ENCODE measurements at places on chromosomes 16 and 17.

DNA sequence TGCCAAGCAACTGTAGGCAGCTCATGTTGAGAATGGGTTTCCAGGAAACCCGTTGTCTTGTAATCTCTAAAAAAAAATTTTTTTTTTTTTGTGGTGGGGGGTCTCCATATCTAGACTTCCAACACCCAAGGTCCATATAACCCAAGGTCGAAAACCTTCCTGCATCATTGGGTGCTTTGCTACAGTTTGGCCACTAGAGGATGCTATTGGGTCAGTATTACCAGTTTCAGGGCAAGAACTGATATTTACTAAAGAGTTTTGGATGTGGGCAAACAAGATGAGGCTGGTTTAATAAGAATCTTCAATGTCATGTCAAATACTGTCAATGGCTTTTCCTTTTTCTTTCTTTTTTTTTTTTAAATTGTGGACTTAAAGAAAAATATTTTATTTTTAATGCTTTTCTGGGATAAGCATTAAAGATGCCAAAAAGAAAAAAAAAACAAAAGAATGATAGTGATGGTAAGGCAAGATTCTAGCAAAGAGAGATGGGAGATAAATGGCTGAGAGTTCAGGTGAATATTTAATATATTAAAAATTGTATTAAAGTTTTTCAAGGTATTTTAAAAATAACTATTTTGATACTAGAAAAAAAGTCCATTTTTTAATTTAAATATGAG is 62.2 kb downstream of the DHRS7C start:
- DNase-seq: no peak

- DNase-seq: no peak
Measured at GRCh38 chr16:69839240-69839688, 77.1 kb downstream of the WWP2 start.

DNA sequence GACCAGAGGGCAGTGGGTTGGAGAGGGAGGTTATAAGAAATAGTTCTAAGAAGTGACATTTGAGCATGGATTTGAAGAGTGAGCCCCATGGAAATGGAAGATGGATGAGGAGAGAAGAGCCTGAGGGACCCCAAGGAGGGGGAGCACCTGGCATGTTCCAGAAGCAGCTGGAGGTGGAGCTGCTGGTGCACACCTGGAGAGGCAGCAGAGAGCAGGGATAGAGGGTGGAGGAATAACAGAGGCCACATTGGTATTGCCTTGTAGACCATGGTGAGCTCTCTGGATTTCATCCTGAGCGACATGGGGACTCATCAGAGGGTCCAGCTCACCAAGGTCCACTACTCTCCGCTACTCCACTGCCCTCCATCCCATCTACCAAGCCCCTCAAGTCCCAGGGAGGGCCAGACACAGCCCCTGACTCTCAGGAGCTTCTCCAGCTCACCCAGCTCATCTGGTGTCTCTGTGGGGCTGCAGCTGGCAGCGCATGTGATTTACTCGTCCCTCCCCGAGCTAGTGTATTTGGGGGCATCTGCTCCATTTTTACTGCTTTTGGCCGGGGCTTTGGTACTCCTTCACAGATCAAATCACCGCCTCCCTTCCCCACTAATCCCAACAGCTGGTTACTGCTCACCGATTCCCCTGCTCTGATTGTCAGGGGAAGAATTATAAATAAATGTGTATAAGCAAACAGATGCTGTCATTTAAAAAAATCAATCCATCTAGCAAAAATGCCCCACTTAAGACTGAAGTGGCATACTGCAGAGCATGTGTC is 22.1 kb upstream of the KDM8 start:
- DNase-seq: no peak

DNA sequence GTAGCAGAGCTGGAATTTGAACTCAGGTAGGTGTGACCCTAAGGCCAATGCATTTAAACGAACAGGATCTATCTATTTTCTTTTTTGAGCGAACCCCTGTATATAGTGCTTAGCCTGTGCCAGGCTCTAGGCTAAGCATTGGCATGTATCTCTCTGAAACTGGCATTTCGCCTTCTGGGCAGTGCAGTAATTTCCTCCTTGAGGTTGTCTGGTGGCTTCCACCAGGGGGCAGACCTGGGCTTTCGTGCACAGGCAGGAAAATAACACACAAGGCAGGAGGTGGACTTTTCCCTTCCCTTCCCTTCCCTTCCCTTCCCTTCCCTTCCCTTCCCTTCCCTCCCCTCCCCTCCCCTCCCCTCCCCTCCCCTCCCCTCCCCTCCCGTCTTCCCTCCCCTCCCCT is 34.4 kb upstream of the PRKCB start:
- DNase-seq: peak; percentile 54

DNA sequence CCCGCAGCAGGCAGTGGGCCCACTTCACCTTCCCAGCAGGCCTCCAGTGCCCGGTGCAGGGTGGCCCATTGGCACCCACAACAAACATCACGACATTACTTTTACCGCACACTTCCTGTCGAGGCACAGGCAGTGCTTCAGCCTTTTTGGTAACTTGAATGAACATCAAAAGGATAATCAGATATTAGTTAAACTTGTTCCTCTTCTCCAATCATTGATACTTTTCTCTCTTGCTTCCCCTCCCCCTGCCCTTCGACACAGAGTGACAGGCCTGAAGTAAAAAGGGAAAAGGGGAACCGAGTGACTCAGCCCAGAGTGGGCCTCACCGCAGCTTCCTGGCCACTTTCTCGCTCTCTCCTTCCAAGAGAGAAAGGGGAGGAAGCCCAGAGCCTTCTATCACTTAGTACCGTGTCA is 507.0 kb downstream of the MAF start:
- no peak for DNase-seq

- no peak for DNase-seq
Measured at GRCh38 chr16:56357241-56357764, 68.0 kb downstream of the AMFR start.

- no peak for DNase-seq
Measured at GRCh38 chr17:14104734-14105133, 35.4 kb downstream of the COX10 start.

DNA sequence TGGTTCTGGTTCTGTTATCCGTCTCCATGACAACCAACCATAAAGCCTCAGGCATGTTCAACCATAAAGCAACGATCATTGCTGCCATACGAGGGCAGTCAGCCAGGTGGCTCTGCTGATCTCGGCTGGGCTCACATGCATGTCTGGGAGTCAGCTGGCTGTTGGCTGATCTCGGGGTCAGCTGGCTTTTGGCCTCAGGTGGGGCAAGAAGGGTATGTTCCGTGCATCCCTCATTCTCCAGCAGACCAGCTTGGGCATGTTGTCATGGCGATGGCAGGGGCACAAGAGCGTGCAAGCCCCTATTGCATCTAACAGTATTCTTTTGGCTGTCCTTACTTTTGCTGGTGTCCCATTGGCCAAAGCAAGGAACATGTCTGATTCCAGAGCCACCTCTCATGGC is 86.2 kb downstream of the ABCC6 start:
- no peak for DNase-seq

DNA sequence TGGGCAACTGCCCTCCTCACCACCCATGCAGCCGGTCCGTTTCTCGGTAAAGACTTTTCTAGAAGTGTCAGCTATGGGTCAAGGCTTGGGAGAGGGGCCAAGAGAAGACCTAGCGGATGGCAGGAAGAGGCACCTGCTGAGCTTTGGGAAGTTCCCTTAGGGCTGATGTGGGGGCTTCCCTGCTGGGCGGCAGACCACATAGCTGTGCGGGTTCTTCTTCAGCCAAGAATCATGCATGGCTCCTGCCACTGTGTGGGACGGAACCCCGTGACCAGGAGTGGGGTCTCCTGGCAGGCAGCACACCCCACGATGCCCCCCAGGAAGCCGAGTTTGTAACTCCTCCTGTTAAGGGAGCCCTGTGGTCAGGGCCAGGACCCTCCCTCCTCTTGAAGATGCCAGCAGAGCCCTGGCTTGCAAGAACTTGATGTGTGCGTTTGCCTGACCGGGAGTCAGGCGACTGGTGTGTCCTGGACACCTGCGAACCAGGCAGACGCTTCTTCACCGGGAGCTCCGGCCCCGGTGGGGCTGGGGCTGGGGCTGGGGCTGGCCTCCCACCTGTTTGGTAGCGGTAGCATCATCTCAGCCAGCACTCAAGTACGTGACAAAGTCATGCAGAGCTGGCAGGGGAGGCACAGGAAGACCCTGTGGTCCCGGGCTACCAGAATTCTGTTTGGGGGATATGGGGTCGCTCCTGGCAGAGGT is 17.7 kb upstream of the SLC38A10 start:
- no peak for DNase-seq

- peak; percentile 28 for DNase-seq
Measured at GRCh38 chr17:75181608-75182318, 996 bp downstream of the SUMO2 start.

GRCh38 chr17:4913994-4914393 is 11.1 kb upstream of the CHRNE start:
- no peak for DNase-seq

DNA sequence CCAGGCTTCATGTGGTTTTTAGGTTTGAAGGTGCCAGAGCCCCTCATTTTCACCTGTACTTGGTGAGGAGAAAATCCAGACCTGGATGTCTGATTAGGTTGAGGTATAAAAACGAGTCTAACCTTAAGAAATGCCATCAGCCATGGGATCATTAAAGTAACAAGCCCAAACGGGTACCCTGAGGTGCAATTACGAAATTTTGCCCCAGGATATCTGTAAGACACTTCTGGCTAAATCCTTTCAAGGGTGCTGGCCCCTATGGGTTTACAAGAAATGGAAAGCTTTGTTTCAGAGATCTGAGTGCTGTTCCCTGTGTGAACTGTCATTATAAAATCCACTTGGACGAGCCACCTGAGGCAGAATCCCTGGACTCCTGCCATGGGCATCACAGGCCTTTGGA is 19.8 kb downstream of the ADAT1 start:
- no peak for DNase-seq

- no peak for DNase-seq
Measured at GRCh38 chr17:49996121-49996494, 1.1 kb upstream of the DLX3 start.

DNA sequence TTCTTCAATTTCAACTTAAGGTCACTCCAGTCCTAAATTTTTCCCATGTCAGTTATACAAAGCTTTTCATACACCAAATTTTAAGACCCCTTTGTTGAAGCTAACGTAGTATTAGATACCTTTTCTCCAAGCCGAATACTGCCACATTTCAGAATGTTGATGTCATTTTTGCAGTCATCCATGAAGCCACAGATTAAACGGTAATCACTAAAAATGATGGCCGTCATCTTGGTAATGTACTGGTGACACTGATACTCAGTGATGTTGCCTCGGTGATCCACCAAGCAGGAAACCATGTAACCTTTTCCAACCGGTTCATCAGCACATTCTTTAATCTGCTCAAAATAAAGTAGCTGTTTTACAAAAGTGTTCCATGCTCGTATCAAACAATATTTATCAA is 82.1 kb upstream of the CLEC18B start:
- no peak for DNase-seq

DNA sequence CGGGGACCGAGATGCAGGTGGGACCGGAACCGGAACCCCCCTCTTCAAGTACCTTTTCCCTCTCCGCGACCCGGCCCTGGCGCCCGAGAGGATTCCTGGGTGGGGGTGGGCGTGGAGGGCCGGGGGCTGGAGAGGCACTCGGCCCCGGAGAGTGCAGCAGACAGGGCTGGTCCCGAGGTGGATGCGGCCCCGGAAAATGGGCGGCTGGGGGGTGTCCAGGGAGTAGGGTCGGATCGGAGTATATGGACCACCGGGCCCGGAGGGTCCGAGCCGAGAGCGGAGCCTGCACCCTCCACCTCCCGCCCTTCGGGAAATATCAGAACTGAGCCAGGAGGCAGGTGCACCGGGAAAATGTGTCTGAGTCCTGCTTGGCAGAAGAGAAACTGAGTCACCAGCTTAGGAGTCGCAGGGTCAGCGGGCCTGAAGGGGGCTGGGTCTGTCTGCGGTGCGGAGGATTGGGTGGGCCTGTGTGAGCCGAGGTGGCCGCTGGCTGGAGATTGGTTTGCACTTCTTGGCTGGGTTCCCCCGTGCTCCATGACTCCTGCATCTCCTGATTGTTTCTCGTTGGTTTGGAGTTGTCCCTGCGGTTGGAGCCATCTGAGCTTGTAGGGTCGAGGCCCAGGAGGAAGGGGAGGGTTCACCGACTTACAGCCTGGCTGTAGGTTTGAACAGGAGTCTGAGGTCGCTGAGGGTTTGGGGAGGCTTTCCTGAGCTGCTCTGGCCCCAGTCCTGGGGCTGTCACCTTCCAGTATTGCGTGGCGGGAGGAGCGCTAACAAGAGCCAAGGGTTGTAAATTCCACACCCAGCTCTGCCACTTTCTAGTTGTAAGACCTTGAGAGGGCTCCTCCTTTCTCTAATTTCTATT is 518 bp downstream of the SH2B1 start:
- DNase-seq: no peak

- DNase-seq: no peak
Measured at GRCh38 chr17:55454906-55455474, 33.4 kb upstream of the MMD start.

DNA sequence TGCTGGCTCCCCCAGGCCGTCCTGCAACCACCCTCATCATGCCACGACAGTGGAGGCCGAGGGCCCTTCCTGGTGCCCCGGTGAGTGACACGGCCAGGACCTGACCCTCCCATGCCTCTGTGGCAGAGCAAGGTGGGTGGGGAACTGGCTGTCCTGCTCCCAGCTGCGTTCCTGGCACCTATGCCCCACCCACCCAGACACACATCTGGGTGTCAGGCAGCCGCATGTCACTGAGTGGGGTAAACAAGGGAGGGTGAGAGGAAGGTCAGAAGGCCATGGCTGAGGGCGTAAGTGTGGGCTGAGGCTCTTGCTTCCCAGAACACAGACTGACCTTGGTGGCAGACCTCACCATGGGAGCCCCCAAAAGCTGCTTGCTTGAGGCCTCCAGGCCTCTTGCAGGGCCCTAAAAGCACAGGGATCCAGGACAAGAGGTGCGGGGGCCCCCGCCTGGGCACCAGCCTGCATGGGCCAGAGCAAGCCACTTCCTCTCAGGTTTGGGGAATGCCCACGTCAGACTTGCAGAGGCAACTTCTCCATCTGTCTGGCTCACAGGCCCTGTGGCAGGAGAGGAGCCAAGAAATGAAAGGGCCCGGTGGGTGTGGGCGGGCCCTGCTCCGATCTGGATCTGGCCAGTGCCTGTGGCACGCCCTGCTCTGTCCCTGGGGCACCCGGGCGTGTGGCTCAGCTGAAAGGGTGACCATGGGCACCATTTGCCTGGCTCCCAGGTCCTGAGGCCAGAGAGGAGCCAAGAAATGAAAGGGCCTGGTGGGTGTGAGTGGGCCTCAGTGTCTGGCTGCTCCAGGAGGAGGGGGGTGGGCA is 3.9 kb upstream of the CCDC57 start:
- DNase-seq: peak; percentile 43

- no peak for DNase-seq
Measured at GRCh38 chr16:3004319-3004718, 8.4 kb upstream of the CLDN9 start.

Data from T-helper 17 cell (primary cell).